ENCODE measurements at places on chromosomes 4 and X.

DNA sequence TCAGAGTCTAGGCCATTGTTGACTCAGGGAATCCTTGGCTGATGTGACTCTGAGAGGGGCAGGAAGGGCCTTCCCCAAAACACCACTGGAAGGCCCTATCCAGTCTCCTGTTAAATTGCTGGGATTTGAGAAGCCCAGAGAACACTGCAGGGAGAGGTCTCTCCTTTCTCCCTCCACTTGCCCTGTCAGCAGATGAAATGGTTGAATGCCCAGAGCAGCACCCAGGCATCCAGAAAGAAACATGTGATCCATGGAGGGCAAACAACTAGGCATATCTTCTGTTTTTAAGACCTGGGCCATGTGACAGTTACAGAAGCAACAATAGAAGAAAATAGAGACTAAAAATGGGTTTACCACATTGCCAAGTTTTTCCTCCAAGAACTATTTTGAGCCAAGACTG is 291.1 kb downstream of the QDPR start:
- no peak for DNase-seq

GRCh38 chrX:19064175-19064574 is 58.1 kb downstream of the ADGRG2 start:
- no peak for DNase-seq

DNA sequence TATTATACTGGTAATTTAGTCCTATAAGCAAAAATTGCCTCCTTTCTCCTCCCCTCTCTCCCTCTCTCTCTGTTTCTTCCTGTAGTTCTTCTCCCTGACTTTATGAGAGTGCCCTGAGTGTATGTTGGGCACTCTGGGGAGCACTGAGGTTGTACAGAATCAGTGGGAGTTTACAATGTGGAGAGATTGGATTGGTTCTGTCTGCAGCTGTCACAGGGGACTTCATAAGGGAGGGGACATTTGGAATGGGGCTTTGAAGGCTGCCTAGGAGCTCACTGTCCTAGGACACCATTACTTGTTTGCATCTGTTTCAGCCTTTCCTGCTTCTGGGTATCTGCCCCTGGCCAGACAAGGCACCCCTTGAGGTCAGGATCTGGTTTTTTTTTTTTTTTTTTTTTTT is 22.9 kb downstream of the SH3TC1 start:
- DNase-seq: no peak

GRCh38 chrX:72095370-72095769 is 36.3 kb downstream of the RTL5 start:
- no peak for DNase-seq

DNA sequence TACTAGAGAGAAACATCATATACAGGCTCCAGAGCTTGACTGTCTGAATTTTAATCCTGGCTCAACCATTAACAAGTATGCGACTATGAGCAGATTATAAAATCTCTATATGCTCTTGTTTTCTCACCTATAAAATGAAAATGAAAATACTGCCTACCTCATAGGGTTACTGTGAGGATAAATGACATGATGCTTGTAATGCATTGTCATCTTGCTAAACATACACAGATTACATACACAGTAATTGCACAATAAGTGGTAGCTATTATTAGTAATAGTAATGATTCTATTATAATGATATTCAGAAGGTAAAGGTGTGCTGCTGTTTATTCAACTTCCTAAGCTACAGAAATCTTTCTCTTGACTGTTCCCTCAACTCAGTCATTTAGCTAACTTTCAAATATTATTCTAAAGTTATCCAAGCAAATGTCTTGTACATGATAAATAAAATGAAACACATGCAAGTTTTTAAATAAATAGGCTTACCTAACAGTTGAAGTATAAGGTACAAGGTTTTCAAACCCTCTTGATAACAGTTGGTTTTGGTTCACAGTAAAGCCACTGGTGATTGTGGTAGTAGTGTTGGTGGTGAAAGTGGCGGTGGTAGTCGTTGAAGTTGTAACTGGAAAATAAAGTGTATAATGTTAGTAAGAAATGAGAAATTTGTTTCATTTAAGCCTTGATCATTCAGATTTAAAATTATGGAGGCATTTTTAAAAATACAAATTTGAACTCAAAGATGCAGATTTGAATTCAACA is 38.9 kb downstream of the NUP62CL start:
- no peak for DNase-seq

GRCh38 chr4:18033111-18034085 is 11.8 kb upstream of the LCORL start:
- no peak for DNase-seq

- DNase-seq: no peak
Measured at GRCh38 chrX:133563705-133564104, 148.4 kb upstream of the GPC4 start.

DNA sequence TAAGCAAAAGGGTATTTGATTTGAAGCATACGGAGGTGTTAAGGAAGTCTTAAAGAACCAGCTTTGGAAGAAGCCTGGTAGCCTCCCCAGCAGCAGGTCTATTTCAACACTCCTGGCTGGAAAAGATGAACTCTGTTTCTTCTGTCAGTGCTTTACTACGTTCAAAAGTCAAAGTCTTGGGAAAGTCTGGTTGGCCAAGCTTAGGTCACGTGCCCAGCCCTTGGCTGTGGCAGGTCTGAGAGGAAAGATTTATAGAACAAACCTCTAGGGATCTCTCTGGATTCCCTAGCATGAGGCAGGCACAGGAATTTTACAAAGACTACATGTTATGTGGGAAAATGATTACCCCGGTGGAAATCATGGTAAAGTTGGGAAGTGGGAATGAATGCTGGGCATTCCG is 8.6 kb upstream of the ARHGAP10 start:
- DNase-seq: no peak

GRCh38 chrX:19697416-19697815 is 182.1 kb upstream of the MAP3K15 start:
- DNase-seq: no peak

DNA sequence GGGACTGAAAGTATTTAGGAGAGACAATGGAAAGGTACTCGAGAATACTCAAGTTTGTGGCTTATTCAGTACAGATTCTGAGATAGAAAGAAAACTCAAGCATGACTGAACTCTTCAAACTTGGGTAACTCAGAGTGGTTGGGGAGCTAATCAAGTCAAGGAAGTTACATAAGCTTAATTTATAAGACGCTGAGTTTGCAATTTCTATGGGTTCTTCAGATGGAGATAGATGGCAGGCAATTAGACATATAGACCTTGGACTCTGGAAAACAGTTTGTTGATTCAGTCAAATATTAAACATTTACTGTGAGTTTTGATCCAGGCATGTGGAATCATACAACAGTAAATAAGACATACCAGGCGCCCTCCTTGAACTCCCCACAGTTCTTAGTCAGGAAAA is 1749.9 kb upstream of the TENM3 start:
- DNase-seq: no peak

- DNase-seq: no peak
Measured at GRCh38 chrX:10507181-10507580, 113.2 kb downstream of the MID1 start.

DNA sequence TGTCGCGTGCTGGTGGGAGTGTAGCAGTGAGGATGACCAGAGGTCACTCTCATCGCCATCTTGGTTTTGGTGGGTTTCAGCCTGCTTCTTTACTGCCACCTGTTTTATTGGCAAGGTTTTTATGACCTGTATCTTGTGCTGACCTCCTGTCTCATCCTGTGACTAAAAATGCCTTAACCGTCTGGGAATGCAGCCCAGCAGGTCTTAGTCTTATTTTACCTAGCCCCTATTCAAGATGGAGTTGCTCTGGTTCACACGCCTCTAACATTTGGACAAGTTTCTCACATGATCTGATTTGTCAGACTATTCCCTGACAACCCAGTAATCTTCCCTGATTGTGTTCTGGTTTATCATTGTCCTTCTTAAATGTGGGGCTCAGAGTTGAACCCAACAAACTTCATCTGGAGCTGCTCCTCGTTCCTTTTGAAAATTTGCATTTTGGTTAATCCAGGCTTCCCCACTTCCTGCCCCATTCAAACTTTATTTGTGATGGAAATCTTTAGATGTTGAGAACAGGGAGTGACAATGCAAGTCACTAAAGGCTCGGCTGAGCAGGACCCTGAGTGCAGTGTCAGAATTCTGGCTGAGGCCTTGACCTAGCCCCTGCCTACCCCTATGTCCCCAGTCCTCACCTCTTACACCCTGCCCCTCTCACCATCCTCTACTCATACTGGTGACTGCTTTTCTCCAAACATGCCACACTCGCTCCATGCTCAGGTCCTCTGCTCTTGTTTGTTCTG is 226.8 kb downstream of the STIM2 start:
- DNase-seq: no peak

All from stimulated activated CD4-positive, alpha-beta T cell treated with anti-CD3 and anti-CD28 coated beads, TNF-alpha, amount 100 ng/mL, for 1 hour (primary cell).